ENCODE measurements at places on chromosomes 4 and X.

GRCh38 chr4:10457255-10457801 is at the start of gene ZNF518B:
TSS of gene ZNF518B (minus strand) at chr4:10457426. CDS start at chr4:10446328, 11,098 bp downstream.
- DNase-seq, result peak; percentile 82

- DNase-seq, result no peak
Measured at GRCh38 chr4:48692897-48693296, 87.2 kb downstream of the FRYL start.

DNA sequence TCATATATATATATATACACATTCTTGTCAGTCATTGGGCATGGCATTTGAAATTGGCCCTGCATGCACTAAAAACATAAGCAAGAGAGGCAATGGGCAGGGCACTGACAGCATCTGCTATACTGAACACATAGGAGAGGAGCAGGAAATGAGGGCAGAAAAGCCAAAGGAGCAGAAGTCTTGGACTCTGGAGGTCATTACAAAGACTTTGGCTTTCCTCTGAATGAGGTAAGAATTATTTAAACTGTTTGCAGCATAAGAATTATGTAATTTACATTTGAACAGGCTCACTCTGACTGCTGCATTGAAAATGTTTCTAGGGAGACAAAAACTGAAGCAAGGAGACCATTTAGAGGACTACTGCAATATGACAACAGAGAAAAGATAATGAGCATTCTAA is 396.5 kb downstream of the PRDM5 start:
- DNase-seq, result no peak

DNA sequence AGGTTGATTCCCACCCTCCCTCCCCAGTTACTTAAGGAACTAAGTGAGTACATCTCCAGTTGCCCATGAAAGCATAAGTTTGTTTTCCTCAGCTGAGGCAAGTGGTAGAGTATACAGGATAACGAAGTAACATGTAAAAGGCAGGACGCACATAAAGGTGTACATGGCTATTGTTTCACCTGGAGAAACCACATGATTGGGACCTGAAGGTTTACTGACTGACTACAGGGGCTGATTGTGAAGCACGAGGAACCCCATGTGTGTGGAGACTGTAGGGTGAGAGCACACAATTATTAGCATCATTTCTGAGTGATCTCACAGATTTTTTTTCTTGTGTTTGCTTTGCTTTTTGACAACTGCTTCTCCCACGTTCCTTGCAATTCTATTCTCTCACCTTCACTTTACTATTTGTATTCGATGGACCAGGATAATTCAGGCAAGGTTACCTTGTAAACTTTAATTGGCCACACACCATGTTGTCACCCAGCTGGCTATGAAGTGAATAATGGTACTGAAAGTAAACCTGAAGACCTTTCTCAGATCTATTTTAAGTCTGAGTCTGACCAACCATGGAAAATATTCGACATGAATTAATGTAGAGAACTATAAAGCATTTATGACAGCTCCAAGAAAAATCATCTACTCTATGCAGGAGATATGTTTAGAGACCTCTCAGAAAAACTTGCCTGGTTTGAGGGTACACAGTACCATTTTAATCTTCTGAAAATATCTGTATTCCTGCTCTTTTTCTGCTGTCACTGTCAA is 102.5 kb upstream of the MYOZ2 start:
- no peak for DNase-seq

- DNase-seq, result peak; percentile 32
Measured at GRCh38 chr4:159104694-159105414, 2.0 kb downstream of the RAPGEF2 start.

DNA sequence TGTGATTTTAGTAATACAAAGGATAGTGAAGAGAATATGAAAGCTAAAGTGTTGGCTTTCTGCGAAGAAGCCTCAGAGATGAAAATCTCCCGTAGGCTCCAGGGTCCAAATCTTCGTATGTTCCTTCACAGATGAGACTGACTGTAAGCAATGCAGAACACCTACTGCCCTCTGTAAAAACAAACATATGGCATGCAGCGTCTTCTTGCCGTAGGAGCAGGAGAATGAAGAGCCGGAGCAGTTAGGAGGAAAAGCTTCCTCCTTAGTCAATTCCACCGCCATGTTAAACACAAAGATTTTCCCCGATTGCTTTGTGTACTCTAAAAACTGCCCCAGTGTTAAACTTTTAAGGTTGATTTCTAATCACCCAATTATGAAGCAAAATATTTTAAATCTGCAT is 22.5 kb downstream of the RWDD4 start:
- DNase-seq, result no peak

- DNase-seq, result no peak
Measured at GRCh38 chrX:45986971-45987370, 558.2 kb downstream of the ZNF674 start.

GRCh38 chr4:79893456-79893855 is 179.6 kb downstream of the ANTXR2 start:
- DNase-seq, result no peak

GRCh38 chr4:52989865-52990264 is 127.7 kb downstream of the RASL11B start:
- DNase-seq, result no peak

DNA sequence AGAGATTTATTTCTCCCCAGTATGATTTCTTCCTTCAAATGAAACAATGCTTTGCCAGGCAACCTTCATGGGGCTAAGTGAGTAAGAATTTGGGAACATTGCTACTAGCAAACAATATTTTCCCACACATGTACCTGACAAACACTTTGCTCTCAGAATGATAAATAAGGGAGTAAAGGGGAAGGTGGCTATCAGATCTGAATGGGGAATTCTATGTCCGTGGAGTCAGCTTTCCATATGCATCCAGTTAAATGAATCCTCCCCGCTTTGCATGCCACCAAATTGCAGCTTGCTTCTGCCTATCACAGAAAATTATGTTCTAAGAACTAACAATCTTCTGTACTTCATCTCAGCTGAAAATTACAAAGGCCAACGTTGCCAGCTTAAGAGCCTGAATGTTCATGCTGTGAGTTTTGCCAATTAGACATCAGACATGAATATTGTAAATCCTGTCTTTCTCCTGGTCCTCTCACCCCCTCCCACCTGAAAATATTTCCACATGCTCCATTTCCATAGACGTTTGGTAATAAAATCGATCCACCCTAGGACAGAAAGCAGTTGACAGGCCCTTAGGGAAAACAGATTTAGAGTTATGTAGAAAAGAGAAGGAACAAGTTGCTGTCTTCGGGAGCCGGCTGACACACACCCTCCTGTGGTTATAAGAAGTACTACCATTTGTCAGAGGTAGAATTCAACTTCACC is 6.3 kb downstream of the MEPE start:
- DNase-seq, result no peak

DNA sequence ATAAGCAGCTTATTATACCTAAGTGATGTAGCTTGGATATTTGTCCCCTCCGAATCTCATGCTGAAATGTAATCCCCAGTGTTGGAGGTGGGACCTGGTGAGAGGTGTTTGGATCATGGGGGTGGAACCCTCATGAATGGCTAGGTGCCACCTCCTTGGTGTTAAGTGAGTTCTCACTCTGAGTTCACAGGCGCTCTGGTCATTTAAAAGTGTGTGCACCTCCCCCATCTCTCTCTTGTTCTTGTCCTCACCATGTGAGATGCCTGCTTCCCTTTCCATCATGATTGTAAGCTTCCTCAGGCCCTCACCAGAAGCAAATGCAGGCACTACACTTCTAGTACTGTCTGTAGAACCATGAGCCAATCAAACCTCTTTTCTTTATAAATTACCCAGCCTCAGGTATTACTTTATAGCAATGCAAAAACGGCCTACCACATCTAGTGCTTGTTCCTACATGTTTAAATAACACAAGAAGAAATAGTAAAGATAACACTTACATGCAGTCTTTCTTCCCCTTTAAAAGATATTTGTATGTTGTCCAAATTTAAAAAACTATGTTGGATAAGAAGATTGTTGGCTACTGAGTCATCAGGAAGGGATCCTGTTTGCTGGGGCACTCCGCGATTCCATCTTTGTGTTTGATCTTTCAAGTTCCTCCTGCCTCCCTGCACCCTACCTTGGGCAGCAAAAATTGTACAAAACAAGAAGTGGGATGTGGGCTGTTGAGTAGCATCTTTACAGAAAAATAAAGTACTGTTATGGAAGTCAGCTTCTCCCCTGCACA is 29.7 kb downstream of the PPP1R2C start:
- no peak for DNase-seq

GRCh38 chr4:122819708-122820449 is 6.8 kb upstream of the FGF2 start:
- DNase-seq, result no peak

- no peak for DNase-seq
Measured at GRCh38 chr4:20764366-20764992, 64.2 kb downstream of the PACRGL start.

DNA sequence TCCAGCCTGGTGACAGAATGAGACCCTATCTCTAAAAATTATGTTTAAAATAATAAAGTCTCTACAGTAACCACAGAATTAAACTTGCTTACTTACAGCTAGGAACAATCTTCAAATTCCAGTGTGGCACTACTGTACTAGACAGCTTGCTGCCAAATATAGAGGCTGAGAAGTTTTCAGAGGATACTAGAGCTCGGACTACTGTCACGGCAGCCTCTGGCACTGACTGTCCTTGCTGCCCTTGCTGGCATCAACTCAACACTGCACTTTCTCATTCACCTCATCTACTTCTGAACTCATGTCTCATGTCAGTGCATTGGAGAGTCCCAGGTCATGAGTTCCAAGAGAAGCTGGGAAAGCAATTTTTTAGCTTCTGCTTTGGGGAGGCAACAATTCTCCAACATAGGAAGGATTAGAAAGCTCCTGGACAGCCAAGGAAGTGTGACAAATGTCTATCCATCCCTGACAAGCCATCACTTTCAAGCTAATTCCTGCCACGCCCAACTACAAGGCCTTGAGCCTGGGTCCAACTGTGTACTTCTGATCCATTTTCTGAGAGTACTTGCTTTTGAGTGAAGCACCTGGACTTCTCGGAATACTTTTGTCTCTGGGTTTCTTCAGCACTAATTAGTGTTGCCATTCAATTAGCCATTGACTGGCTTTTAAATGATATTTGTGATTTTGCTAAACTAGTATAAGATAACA is 98.6 kb upstream of the NR3C2 start:
- no peak for DNase-seq

DNA sequence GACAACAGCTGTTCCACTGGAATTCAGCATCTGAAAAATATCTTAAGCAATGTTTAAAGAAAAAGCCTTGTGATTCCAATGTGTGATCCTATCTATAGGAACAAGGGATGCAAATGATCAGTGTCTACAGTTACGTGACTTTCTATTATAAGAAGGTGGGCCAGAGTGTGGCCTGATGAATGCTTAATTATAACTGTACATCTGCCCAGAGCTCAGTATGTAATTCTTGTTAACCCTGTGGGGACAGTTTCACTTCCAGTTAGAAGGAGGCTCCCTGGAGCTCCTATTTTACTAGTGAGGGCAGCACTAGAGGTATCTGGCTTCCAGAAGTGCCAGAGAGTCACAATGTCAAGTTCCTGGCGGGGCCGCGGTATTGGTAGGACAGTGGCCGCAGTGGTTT is 288.5 kb downstream of the USP46 start:
- no peak for DNase-seq

DNA sequence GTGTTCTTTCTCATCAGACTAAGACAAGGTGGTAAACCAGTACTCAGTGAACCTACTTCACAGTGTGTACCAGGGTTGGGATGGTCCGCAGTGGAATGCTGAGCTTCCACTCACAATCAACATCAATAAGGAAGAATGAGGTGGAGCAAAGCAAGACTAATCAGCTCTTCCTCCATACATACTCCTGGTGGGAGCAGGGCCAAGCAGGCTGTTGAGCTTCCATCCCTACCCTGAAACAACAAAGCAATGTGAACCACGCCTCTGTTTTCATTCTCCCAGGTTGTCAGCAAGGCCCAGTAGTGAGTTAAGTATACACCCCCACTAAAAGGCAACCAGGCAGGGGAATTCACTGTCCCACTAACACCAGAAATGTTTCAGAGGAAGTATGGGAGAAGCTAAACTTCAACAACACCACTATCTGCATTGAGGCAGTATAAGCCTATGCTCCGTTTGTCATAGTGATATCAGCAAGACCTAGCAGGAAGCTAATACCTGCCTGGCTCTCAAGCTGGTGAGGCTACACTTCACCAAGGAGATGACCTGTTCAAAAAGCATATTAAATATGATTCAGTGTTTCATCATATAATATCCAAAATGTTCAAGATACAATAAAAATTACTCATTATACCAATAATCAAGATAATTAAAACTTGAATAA is 109.5 kb downstream of the DDX60 start:
- DNase-seq, result no peak

- DNase-seq, result peak; percentile 33
Measured at GRCh38 chrX:119266364-119266995, 30.4 kb downstream of the PGRMC1 start.

DNA sequence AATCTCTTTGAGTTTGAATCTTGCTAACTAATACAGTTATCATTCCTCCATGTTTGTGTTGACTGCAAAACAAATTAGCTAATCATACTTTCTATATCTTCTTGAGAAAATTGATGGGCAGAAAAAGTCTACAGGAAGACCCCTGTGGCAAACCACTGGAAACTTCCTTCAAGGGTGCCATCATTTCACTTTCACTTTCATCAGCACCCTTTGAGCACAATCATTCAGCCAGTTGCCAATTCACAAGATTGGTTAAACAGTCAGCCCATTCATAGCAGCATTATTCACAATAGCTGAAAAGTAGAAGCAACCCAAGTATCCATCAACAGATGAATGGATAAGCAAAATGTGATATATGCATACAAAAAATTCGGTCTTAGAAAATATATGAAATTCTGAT is 101.5 kb downstream of the CCDC160 start:
- peak; percentile 34 for DNase-seq

DNA sequence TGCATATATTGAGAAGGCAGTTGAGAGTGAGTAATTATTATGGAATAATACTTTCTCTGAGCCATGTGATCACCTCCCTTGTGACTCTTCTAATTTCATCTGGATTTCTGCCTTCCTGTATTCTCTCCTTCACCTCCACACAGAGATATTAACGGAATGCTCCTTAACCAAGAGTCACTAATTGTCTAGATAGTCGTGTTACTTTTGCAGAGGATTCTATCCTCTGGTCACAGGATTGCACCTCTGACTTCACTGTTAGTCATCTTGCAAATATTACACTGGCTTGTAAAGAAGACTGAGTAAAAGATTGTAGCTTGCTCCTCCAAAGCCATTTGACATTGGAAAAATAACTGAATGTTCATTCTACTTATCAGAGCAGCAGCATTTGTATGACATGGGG is 160.9 kb downstream of the SH2D1A start:
- DNase-seq, result no peak

DNA sequence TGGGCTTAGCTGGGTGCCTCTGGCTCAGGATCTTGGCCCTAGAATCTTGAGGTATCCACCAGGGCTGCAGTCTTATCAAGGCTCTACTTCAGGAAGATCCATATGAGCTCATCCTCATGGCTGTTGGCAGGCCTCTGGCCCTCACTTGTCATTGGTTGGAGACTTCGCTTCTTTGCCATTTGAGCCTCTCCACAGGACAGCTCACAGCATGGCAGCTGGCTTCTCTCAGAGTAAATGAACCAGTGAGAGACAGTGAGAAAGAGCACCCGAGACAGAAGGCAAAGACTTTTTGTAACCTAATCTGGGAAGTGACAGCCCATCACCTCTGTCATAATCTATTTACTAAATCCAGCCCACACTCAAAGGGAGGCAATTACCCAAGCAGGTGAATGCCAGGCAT is 236.8 kb downstream of the GPAT3 start:
- no peak for DNase-seq

- DNase-seq, result no peak
Measured at GRCh38 chr4:118682928-118683327, 2.3 kb upstream of the METTL14 start.

- DNase-seq, result peak; percentile 21
Measured at GRCh38 chrX:51893931-51894696, 691 bp downstream of the MAGED1 start.

GRCh38 chrX:43693602-43694406 is 37.7 kb downstream of the MAOA start:
- DNase-seq, result no peak

- no peak for DNase-seq
Measured at GRCh38 chrX:155874571-155875244, 6.4 kb upstream of the VAMP7 start.
